ENCODE measurements at places on chromosomes 5 and 9.

- DNase-seq, result no peak
These were observed 15.9 kb downstream of the OR2V1 start for GRCh38 chr5:181114844-181115778.

DNA sequence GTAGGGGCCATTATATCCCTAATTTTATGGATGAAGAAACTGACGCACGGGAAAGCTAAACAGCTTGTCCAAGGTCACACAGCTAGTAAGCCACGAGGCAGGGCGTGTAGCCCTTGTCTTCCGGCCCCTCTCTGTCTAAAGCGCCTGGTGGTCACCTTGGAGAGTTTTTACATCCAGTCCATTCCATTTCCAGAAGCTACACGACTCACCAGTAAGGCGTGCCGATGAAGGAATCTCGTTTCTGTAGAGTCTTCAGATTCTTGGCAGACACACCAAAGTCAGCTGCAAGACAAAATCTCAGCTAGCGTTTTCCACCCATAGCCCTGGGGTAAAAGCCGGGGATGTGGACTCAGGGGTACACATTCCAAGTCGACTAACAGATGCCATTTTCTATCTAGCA, 80.5 kb downstream of the STK10 start:
- DNase-seq, result no peak

DNA sequence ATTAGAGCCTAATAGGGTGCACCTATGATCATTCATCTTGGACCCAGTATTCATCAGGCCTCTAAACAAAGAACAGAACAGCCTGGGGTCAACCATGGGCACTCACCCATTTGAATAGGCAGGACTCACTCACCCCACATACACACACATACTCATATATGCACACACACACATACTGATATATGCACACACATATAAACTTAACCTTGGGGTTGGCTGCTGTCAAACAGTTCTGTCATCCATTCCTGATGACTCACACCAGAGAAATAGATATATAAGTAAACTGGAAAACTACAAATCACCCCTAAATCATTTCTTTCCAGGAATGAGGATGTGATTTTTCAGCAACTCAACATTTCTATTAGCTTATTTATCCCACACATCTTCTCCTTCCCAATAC, 51.3 kb downstream of the ARL15 start:
- no peak for DNase-seq

GRCh38 chr5:77776554-77777206, 541 bp upstream of the TBCA start:
- no peak for DNase-seq

DNA sequence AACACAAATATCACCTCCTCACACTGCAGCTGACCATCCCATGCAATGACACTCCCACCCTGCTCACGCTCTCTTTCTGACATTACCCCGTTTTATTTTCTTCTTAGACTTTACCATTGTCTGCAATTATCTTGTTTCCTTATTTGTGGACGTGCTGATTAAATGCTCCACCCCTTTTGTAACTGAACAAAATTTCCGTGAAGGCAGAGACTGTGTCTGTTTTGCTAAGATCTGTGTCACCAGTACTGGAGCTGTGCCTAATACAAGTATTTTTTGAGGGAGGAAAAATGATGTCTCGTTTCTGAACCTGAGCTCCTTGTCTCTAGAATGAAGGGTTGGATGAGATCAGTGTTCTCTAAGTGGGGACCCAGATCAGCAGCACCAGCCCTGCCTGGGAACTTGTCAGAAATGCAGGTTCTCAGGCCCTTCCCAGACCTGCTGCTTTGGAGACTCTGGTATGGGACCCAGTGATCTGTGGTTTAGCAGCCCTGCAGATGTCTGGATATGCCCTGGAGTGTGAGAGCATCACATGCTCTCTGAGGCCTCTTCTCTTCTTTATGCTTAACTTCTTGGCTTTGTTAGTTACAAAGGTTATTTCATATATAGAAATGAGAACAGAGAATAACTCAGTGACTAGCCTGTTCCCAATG, 181.7 kb upstream of the GAS1 start:
- DNase-seq, result no peak

DNA sequence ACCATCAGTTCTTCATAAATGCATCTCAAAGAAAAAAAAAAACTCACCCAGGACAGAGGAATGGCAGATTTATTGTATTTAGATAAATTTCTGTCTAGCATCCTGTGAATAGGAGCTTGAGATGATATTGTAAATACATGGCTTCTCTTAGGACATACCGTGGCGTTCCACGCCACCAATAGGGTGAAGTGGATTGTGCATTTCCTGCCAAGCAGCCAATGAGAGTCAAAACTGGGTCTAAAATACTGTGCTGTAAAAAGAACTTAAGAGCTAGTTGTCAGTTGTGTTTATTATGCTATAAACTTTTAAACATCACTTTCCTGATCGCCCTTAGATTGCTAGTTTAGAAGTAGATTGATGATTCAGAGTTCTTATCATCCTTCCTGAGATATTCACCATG, 20.9 kb upstream of the TRPM6 start:
- DNase-seq, result no peak

GRCh38 chr5:92734211-92734940, 846.6 kb downstream of the NR2F1-AS1 start:
- DNase-seq, result no peak

DNA sequence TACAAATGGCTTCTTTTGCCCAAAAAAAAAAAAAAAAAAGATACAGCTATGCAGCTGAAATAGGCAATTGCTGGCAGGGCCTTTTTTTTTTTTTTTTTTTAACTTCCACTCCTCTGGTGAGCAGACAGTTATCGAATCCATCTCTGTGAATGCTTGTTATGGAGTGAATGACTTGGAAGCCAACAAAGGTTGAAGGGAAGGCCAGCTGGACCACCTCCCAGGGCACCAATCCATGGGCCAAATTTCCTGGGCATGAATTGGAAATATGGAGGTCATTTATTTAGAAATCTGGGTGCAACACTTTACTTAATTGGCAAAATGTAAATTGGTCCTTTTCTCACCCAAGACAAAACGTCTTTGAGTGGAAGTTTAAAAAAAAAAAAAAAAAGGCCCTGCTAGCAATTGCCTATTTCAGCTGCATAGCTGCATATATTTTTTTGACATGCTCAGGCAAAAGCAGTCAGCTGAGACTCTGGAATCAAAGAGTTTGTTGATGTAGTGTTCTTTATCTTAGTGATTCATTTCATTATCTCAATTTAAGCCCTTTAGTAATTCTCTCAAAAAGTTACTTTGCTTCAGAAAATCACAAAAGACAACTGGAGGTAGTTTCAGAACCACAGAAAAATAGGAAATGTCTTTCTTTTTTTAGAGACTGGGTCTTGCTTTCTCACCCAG, 392.2 kb upstream of the KLF4 start:
- no peak for DNase-seq

- DNase-seq, result no peak
These were observed 33.2 kb upstream of the CSF1R start for GRCh38 chr5:150119421-150120061.

DNA sequence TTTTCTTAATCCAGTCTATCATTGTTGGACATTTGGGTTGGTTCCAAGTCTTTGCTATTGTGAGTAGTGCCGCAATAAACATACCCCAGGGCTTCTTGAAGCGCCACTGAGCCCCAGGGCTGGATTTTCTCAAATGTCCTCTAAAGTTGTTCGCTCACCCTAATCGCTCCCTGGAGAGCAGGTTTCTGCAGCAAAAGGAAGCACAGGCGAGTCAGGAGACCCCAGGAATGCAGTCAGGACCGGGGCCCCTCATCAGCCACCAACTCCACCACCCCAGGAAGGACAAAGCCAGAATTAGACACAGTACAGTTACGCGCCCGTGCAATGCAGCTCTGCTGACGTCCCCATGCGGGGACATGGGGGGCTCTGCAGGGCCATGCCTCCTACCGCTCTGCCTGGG, 15.7 kb upstream of the OBP2B start:
- no peak for DNase-seq

GRCh38 chr5:65113771-65114170, 345.0 kb downstream of the CWC27 start:
- DNase-seq, result no peak

DNA sequence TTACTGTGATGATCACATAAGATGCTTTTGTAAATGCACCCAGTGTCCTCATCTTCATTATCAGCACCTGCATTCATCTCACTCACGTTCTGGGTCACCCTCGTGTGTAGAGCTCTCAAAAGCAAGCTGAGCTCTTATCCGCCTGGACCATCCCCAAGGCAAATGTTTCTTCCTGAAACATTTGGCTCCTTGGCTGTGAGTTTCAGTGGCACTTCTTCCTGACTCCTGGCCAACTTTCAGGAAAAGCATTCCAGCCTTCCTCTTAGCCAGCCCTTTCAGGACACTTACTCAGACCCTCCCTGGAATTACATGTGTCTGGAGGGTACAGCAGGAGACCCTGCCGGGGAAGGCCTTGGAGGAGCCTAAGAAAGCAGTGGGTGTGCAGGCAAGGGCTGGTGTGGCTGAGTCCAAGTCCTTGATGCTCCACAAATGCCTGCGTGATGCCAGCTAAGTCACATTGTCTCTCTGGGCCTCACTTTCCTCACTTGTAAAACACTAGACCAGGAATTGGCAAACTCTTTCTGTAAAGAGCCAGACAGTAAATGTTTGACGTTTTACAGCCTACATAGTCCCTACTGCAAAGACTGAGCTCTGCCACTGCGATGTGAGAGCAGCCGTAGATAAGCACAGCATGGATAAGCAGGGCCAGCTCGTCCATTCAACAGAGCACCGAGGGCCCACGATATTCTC, 72.1 kb downstream of the PDE6A start:
- DNase-seq, result no peak

GRCh38 chr5:97525780-97526179, 342.7 kb upstream of the RIOK2 start:
- DNase-seq, result no peak

GRCh38 chr5:121748686-121749085, 103.0 kb upstream of the FTMT start:
- no peak for DNase-seq

- no peak for DNase-seq
These were observed 129.5 kb upstream of the GAS1 start for GRCh38 chr9:87076825-87077224.

DNA sequence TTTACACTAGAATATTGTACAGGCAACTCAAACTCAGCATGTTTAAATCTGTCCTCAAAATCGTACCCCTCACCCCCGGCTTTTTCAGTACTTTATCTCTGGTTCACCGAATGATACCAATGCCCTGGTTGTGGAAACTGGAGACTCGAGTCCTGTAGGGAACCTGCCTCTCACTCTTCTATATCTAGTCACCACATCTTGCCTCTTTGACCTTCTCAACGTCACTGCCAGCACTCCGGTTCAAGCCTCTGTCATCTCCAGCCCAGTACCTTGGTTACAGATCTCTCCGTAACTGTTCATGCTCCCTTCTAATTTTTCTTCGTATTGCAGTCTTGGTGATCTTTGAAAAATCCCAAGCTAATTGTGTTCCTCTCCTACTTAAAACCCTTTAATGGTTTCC, 6.7 kb downstream of the SLC44A1 start:
- no peak for DNase-seq

DNA sequence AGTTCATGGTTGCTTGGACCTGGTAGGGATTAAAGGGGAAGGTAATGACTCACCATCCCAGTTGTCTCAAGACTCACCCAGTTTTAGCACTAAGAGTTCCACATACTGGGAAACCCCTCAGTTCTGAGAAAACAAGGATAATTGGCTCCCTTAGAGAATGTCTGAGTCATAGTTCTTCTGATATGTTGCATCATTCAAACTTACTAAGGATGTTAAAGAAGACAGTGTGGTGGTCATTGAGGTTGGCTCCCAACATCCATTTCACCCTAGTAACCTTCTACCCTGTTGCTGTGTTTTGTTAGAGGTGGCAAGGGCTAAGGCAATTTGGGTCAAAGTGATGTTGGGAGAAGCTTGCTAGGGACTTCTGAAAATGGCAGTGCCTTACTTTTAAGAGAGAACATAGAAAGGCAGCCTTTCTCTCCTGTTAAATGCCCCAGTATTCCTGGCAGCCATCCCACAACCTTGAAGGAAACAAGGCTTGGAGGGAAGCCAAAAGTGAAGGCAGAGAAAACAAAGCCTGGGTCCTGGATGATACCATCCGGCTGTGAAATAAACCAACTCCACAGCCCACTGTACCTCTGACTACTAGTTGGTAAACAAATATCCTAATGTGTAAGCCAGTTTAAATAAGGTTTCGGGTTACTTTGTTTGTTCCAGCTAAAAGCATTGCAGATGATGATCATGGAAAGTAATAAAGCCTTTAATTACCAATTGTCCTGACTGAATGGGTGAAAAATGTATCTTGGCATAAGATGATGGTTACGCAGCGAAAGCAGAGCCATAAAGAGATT, 80.4 kb upstream of the ADAMTSL1 start:
- no peak for DNase-seq

GRCh38 chr9:8978334-8978733, 1178.8 kb upstream of the DMAC1 start:
- no peak for DNase-seq

GRCh38 chr9:96113032-96113431, 188.9 kb downstream of the HSD17B3 start:
- no peak for DNase-seq

All from activated CD8-positive, alpha-beta memory T cell treated with anti-CD3 and anti-CD28 coated beads for 4 hours (primary cell).